ENCODE measurements at places on chromosomes 2 and 18.

DNA sequence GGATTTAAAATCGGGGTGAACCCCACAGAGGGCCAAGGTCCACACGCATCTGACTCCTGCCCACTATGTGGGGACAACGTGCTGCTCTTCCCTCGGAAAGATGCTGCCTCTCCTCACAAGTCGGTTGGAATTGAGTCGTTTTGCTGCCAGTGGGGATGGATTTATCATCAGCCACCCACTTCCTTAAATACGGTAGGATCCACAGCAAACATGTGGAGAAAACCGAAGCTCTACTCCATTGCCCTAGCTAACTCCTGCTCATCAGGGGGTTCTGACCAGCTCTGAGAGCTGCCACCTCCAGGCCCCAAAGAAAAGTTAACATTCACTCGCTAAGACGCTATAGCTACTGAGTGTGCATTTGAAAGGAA, 80.9 kb downstream of the CHRNA1 start:
- no peak for DNase-seq

DNA sequence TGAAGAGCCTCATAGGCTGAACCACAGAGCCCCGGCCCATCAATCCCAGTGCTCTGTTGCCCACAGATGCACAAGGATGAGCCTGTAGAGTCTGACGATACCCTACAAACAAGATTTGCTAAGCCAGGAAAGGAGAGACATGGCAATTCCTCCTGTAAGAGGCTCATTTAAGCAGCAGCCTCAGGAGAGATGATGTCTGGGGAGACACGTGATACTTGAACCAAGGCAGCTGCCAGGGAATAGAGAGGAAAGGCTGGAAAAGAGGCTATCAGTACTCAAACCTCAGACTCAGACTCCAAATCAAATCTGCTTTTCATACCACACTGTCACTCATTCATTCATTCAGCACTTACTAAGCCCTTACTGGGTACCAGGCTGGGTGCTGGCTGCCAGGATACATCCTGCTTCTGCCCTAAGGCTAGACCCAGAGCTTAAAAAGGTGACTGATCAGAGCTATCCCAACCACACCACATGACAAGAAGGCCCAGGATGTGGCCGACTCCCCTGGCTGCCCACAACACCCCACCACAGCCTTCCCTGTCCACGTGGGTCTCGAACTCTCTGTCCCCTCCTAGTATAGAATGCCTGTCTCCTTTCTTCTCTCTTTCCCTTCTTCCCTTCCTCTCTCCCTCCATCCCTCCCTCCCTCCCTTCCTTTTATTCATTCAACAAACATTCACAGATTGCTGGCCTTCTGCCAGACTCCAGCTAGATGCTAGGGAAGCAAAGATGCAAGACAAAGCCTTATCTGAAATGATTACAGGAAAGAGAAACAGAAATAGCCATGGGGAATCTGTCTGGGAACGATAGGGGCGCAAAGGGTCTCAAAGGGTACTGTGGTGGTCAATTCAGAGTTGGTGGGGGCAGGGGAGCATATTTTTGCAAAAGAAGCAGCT, 23.4 kb upstream of the KCNK3 start:
- no peak for DNase-seq

DNA sequence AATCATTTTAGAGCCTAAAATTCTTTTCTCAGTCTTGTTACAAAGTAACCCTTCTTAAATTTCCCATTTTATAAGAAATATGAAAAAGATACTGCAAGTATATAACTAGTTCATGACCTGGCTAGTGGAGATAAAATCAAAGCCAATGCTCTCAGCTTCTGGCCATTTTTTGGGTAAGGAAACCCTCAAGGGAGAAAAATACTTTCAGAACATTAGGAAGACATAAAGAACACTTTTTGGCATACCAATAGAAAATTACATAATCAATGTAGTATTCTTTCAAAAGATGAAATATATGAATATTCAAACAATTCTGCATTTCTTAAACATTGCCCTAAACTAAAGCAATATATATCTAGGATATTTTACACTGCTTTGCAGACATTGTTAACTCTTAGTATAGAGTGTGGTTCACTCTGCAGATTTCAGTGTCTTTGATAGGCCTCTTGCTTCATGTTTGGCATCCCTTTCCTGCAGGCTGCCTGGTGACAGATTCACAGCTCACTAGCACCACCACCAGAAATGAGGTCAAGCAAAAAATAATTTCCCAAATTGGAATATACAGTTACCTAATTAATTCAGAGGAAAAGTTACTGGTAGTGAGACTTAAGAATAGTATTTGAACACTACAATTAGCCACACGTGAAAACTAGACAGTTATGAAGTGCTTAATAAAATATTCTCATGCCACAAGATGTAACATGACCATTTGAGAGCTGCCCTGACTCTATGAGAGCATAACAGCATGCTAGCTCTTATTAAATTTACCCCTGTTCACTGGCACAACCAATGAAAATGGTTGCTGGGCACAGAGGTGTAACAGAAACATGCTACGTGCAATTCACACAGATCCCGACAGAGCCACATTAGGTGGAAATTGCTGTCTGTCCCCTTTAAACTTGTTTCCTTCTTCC, 36.0 kb downstream of the PAIP2B start:
- no peak for DNase-seq

DNA sequence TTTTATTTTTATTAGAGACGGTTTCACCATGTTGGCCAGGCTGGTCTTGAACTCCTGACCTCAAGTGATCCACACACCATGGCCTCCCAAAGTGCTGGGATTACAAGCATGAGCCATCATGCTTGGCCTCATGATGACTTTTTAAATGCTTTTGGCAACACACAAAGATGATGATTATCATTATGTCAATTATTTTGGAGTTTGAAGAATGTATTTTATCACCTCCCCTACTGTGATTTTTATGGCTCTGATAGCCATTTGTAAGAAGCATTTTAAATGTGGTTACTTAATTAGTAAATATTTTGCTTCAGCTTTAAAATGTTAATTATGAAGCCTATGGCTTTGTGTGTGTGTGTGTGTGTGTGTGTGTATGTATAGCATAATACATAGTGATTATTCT, 45.1 kb upstream of the RAB27B start:
- no peak for DNase-seq

DNA sequence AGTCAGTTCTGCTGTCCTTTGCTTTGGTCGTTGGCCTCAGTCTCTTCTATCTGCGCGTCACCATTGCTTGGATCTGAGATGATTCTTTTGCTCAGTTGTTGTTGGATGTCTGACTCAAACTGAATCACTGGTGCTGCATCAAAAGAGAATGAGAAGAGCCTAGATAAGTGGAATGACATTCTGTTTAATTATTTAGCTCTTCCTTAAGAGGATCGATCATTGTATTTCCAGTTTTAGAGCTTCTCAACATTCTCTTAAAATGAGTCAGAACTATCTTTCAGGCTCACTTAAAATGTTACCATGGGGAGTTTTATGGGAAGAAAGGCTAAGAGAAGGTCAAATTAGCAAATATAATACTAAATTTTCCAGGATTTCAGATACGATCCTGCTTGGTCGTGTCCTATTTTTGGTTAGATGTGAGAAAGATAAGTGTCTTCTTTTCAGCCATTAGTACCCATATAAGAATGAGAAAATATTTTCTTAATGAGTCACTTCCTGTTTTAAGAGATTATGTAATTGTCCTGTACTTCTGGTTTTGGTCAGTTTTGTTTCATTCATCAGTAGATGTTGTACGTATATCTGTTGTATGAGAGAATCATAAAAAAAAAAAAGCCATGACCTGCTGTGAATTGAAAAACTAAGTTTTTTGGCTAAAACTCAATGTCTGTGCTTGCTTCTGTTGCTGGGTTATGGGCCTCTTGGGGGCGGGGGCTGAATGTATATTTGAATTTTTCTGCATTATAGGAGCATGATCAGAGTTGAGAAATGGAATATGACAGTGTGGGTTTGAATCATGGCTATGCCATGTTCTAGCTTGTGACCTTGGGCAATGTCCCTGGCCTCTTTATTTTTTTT, 31.6 kb upstream of the CASP10 start:
- no peak for DNase-seq

GRCh38 chr2:71730785-71731383, 277.5 kb downstream of the DYSF start:
- no peak for DNase-seq

DNA sequence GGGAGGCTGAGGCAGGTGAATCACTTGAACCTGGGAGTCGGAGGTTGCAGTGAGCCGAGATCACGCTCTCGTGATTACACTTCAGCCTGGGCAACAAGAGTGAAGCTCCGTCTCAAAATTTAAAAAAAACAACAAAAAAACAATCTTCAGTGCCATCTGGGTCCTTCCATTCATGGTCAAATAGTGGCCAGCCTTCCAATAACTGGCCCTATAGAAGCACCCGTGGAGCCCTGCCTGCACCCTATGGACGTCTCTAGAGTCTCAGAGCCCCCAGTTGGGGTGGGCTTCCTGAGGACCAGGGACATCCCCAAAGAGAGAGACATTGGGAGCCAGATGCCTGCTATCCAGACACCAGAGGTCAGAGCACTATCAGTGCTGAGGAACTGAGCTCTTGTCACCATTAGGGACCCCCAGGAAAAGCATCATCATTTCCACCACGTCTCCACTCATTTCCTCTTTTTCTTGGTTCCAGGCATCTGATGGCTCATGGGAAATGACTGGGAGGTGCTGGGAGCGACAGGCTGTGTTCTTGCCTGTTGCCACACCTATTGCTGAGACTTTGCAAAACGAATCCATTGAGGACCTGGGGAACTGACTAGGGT, 9.4 kb downstream of the NEU2 start:
- no peak for DNase-seq

DNA sequence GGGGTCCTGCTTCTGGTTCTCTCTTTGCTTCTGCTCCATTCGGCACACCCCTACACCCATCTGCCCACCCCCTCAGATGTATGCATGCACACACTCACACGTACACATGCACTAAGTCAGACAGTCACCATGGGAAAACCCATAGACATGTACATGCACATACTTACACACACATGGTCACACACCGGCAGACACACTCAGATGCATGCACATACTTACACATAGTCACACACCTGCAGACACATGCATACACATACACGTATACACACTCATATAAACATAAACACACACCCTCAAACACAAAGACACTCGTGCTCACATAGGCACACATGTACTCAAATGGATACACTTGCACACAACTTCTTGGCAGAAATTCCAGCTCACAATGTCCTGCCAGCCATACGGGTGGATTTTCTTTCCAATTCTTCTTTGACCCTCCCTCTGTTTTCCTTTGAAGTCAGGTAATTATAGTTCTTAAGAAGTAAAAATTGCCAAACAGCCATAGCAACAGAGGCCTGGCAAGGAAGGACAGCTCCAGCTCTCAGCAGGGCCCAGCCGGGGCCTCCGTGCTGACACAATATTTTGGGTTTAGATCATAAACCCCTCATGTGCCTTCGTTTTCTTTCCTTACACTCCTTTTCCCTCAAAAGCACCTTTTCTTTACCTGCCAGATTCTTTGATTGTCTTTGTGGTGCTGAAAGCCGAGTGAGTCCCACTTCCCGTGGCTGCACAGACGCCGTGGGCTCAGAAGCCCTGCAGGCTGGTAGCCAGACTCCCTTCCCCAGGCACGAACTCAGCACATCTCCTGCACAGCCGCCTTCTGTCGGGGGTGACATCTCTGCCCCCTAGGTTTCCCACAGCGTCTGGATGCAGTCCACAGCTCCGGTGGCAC, 195.7 kb downstream of the ARL4C start:
- no peak for DNase-seq

- DNase-seq, result no peak
Observed at GRCh38 chr18:38475686-38476085, 910.1 kb upstream of the CELF4 start.

DNA sequence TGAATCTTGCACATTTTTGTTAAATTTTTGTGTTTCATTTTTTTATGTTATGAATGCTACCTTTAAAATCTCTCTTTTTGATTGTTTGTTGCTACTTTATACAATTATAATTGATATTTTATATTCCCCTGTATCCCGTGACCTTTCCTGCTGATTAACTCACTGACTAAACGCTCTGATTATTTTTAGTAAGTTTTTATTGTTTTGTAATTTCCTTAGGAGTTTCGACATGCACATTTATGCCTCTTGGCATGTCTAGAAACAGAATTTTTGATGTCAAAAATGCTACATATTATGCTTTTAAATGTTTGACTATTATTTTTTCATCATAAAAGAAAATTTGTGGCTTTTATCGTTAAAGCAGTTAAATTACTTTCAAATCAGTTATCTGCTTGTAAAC, 1131.6 kb upstream of the TMEFF2 start:
- no peak for DNase-seq

GRCh38 chr18:7545734-7546133, 21.4 kb upstream of the PTPRM start:
- DNase-seq, result no peak

DNA sequence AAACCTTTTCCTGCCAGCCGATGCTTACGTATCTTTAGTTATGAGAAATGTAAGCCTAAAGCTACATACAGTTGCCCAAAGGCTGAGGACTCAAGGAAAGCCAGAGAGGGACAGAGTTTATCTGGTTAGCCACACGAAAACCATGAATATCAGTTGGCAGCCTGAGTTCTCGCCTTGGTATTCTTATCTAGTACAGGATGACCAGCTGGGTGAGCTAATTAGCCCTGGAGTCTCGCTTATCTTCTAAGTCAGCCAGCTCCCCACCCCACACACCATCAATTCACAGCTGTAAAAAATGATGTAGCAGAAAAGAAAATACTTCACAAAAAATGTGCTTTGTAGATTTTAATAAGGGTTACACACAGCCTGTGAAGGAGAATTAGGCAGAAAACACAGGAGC, 617.5 kb upstream of the SOX11 start:
- no peak for DNase-seq

GRCh38 chr2:152513681-152514080, 178.7 kb downstream of the FMNL2 start:
- no peak for DNase-seq

- DNase-seq, result no peak
Observed at GRCh38 chr18:4441098-4441497, 14.0 kb downstream of the DLGAP1 start.

- DNase-seq, result no peak
Observed at GRCh38 chr18:26579941-26580618, 31.7 kb upstream of the KCTD1 start.

- no peak for DNase-seq
Observed at GRCh38 chr2:158753641-158754611, 41.2 kb upstream of the DAPL1 start.

DNA sequence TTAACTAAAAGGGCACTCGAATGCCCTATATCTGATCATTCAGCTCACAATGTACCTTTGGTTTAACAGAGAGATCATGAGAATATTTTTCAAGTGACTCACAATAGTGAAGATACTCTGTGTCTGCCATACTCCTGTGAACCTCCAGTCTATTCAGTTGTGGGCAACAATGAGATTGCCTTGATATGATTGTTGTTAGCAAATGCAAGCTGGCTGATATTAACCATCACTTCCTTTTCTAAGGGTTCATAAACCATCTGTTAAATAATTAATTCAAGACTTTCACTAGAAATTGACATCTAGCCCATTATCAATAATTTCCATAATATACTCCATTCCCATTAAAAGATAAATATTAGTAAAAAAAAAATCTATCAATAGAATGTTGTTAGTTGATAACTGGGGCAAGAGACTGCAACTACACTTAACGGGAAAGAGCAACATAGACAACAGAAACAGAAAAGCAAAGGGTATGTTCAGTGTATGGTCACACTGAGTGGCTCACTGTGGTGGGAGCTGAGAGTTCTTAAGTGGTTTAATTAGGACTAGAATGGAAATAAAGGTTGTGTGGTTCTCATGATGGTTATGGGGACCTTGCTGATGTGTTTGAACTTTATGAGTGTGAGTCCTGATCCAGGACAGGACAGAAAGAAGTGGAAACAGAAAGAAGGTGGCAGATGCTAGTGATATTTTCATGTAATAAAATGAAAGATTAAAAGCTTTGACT, 11.9 kb downstream of the IL18RAP start:
- no peak for DNase-seq

- DNase-seq, result no peak
Observed at GRCh38 chr18:26853401-26853800, 12.1 kb downstream of the AQP4 start.

GRCh38 chr2:45869165-45869501, 217.7 kb downstream of the PRKCE start:
- DNase-seq, result no peak

Data from stimulated activated CD4-positive, alpha-beta T cell treated with anti-CD3 and anti-CD28 coated beads, TNF-alpha, amount 100 ng/mL, for 4 hours (primary cell).